ENCODE measurements at places on chromosomes 11 and 22.

DNA sequence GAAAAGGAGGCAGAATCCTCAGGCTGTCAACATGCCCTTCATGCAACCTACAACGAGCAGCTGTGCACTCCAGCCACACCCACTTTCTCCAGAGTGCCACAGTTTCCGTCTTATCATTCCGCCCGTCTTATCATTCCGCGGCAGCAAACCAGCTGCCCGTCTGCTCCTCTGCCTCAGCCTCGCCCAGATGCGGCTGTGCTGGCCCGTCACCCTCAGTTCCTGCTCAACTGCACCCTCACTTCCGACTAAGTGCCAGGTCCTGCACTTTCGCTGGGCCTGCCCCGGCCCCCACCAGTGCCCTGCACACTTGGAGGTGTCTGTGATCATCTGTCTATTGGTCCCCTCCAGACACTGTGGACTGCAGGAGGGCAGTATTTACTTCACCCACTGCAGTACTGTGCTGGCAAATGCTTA lies 43.7 kb downstream of the MICAL3 start:
- DNase-seq, result peak; percentile 52

- DNase-seq, result no peak
These were observed 15.4 kb upstream of the MPPED1 start for GRCh38 chr22:43396321-43396933.

DNA sequence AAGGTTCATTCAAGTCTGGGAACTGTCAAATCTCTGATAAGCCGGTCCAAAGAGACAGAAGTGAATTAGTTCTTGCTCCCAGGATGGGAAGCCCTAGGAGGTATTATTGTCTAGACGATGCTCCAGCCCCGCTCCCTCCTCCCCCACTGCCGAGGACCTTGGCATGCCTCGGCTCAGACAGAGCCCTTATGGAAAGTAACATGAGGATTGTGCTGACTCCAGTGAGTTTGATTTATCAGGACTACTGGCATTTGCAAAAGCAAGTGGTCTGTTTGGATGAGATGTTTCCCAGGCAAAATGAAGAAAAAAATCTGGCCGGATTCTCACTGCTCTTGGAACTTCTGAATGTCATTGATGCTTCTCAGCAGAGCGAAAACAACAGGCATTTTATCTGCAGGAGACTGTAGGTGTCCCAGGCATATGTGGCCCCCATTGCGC lies 341.0 kb downstream of the ETS1 start:
- no peak for DNase-seq

DNA sequence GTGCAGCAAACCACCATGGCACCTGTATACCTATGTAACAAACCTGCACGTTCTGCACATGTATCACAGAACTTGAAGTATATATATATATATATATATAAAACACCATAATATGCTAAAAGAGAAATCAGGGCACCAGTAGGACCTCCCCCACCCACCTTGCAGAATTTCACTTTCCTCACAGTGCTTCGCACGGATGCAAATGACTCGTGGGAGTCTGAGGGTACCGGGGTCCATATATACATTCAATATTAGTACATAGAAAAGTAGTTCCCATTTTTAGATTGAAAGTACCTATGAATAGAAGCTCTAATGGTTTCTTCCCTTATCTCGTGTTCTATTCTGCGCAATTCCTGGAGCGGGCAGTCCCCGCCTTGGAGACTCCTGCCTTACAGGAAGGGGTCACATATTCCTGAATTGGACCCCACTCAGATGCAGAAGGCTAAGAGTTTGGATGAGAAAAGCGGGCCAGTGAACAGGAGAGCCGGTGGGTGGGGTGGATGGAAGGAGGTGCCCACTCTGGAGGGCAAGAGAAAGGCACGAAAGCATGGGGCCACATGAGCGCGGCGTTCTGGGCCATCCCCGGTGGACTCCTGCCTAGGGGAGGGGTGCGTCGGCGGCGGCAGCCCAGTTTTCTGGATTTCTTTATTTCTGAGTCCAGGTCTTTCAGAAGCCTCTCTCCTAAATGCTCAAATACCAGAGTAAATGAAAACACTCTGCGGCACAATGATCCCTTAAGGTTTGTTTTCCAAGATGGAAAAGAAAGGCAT lies 136.3 kb downstream of the ETS1 start:
- no peak for DNase-seq

DNA sequence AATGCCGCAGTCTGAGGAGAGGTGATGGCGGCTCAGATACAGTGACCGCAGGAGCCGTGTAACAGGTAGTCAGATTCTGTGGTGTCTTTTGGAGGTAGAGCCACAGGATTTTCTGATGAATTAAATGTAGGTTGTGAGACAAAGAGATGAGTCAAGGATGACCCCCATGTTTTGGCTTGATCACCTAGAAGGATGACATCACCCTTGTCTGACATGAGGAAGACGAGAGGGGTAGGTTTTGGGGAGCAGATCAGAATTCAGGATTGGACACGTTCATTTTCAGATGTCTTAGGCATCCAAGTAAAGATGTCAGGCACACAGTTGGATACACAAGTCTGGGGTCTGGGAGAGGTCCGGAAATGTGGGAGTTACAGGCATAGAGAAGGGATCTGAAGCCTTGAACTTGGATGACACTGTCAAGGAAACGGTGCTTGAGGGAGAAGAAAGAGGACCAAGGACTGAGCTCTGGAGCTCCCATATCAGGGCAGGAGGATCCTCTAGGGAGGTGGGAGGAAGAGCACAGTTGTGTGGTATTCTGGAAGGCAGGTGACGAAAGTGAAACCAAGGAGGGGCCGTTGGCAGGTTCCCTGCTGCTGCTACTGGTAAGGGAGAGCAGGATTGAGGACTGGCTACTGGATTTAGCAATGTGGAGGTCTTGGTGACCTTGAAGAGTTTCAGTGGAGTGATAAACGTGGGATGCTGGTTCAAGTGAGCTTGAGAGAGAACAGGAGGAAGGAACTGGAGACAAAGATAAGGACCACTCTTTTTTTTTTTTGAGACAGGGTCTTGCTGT lies 12.6 kb upstream of the GDPD5 start:
- no peak for DNase-seq

DNA sequence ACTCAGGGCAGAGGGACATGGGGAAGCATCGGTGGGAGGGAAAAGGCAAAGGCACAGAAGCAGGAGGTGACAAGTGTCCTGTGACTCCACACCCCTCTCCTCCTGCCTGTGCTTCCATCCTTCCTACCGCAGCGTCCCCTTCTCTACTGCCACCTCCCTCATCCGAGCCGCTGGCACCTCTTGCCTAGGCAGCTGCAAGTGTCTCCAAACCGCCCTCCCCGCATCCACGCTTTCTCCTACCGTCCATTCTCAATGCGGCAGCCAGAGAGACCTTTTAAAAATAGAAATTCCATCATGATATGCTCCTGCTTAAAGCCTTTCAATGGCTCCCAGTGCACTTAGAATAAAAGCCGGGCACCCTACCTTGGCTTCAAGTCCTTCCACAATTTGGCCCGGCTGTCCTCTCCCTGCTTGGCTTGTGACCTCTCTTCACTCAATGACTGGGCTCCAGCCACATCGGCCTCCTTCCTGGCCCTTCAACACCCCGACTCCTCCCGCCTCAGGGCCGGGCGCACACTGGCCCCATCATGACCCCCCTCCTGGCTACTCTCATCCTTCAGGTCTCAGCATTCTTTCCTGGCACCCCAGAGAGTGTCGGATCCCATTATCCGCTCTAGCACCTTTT lies 16.5 kb downstream of the LRRC10B start:
- no peak for DNase-seq

DNA sequence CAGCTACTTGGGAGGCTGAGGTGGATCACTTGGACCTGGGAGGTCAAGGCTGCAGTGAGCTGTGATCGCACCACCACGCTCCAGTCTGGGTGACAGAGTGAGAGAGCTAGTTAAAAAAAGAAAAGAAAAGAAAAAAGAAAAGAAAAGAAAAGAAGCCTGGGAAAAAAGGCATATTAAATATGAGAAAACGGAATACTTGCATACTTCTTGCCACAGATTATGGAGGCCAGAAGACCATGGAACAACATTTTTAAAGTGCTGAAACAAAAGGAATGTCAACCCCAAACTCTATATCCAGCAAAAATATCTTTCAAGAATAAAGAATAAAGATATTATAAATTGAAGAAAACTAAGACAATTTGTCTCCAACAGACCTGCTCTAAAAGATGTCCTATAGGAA lies 191.9 kb downstream of the EFCAB6 start:
- DNase-seq, result no peak

DNA sequence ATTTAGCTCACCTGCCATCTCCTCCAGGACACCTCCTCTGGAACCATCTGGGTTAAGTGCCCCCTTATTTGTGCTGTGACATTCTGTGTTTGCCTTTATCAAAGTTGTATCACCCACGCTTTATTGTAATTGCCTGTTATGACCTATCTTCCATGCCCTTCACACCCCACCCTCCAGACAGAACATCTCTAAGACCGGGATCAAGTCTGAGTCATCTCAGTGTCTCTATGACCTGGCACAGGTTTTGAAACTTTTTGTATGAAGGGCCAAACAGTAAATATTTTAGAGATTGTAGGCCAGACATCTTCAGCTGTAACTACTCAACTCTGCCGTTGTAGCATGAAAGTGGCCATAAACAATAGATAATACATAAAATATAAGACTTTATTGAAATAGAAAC lies 161.8 kb downstream of the SPON1 start:
- DNase-seq, result no peak

DNA sequence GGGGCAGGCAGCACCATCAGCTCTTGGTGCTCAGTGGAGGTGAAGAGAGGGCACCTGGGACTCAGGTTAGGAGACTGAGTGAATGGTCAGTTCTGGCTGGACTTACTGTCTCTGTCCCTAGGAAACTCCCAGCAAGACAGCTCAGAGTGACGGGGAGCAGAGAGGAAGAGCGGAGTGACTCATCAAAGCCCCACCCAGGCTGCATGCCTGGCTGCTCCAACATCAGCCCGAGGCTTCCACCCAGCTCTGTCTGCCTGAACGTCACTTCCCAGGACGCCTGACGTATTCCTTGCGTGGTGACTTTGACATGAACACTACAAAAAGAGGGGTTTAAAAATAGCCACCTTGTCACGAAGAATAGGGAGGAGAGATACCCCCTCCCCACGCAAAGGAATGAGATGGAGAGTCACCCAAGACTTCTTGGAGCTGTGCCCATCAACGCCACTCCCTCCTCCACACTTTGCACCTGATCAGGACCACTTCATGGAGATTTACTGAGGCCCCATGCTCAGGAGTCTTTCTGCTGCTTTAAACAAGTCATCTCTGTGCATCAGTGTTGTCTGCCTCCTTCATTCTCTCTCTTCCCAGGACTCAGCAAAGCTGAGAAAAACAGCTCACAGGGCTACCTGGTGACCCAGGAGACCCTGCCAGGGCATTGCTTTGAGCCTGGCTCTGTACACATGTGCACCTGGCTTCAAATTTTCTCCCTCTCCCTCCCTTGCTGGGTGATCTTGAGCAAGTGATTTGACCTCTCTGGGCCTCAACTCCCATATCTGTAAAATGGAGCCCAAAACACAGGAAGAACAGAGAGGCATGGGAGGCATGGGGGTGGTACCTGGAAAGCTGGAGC lies 83.1 kb downstream of the MN1 start:
- DNase-seq, result peak; percentile 95

GRCh38 chr11:75677275-75677674 lies 8.4 kb upstream of the MAP6 start:
- DNase-seq, result no peak

- DNase-seq, result no peak
These were observed 135.9 kb upstream of the KIRREL3 start for GRCh38 chr11:127136438-127136837.

DNA sequence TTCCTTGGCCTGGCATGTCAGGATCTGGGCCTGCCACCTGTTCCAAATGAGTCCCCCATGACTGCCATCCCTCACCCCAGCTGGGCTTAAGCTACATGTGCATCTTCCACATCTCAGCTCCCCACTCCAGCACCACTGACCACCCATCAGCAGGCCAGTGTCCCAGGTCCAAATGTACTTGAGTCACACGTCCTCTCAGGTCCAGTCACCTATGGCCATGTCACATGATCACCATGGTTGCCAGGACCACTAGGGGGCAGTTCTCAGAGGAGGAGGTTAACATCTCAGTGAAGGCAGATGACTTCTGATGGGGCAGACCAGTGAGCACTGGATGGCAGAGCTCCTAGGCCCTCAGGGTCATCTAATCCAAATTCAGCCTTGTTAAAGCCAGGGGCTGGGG lies 41.9 kb upstream of the WNT11 start:
- DNase-seq, result peak; percentile 55

- DNase-seq, result peak; percentile 84
These were observed 288.8 kb downstream of the CASP12 start for GRCh38 chr11:104609311-104610085.

- no peak for DNase-seq
These were observed 83.0 kb downstream of the TMPRSS5 start for GRCh38 chr11:113623114-113623513.

GRCh38 chr11:46347637-46348311 lies 511 bp downstream of the DGKZ start:
- no peak for DNase-seq

DNA sequence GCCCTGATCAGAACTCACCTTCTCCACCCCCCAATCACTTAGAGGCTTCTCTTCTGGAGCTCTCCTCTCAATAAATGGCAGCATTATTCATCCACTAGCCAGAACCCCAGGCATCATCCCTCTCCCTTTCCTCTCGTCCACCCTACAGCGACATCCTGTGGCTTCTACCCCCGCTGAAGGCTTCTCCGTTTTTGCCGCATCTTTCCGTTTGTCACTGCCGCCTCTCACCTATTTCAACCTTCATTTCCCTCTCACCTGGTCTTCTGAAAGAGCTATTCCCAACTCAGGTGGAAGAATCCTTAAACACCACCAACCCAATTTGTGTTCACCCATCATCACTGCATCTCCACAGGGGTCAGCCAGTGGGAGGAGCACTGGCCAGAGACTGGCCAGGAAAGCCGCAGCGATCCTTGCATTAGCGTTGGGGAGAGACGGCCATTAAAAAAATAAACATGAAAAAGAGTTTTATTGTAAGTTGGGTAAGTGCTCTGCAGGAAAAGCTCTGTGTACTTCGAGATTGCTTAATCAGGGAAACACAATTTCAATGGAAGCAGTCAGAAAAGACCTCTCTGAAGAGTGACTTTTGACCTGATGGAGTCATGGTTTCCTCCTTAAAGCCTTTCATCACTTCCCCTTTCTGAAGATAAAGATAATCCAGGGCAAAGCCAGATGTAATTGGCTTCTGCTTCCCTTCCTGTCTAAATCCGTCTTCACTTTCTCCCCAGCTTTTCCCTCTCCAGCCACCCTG lies 36.7 kb downstream of the SPATA19 start:
- DNase-seq, result no peak

- no peak for DNase-seq
These were observed 16.6 kb downstream of the MFNG start for GRCh38 chr22:37469416-37470086.

- DNase-seq, result no peak
These were observed 51.5 kb upstream of the ACCSL start for GRCh38 chr11:43996318-43996717.

DNA sequence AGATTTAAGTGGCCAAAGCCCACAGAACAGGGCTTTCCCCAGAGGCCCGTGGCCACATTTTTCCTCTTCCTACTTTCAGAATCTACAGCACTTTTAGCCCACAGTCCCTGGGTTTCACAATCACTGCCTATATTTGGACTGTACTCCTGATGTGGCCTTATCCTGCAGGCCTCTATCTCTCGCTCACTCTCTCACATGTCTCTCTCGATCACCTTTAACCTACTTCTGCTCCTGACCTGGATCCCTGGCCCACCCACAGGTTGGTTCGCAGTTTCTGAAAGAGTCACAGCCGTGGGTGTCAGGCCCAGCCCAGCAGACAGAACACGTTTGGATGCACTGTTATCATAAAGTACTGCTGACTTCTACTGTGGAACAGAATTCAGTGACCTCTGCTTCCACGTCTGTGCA lies 55.5 kb downstream of the LARGE1 start:
- DNase-seq, result no peak

Measured in lung microvascular endothelial cell (primary cell).